ENCODE measurements at places on chromosomes 1 and 21.

- DNase-seq = no peak
These were observed 30.7 kb upstream of the TARBP1 start for GRCh38 chr1:234509457-234510328.

GRCh38 chr1:56452027-56453011, 127.0 kb downstream of the PLPP3 start:
- DNase-seq = no peak

GRCh38 chr1:62070384-62071011, 124.2 kb upstream of the L1TD1 start:
- DNase-seq = no peak

DNA sequence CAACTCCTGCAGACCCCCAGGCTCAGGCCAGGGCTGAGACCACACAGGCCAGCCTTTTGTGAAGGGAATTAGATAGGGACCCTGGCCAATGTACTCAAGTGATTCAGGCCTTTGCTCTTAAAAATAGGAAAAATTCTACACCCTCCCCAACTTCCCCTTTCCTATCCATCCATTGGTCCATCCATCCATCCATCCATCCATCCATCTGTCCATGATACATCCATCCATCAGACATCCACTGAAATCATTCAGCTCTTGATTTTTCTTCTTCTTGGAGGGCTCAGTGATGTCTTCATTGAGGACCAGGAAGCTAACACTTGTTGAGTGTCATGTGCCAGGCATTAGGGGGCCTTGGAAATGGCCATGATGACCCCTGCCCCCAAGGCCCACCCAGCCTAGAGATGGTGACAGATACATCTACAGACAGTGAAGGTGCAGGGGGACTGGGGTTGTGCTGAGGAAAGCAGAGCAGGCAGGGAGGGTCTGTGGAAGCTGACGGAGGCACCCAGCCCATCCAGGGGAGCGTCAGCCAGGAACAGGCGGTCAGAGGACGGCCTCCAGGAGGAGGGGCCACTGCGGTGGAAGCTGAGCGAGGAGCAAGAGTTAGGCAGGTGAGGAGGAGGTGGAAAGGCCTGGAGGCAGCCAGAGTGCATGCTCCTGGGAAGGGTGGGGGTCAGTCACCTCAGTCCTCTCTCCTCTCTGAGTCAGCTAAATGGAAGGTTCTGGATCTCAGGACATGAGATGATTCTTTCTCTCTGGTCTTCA, 81.9 kb downstream of the EPHB2 start:
- no peak for DNase-seq

GRCh38 chr1:194318790-194319280, 1132.4 kb upstream of the B3GALT2 start:
- DNase-seq = no peak

DNA sequence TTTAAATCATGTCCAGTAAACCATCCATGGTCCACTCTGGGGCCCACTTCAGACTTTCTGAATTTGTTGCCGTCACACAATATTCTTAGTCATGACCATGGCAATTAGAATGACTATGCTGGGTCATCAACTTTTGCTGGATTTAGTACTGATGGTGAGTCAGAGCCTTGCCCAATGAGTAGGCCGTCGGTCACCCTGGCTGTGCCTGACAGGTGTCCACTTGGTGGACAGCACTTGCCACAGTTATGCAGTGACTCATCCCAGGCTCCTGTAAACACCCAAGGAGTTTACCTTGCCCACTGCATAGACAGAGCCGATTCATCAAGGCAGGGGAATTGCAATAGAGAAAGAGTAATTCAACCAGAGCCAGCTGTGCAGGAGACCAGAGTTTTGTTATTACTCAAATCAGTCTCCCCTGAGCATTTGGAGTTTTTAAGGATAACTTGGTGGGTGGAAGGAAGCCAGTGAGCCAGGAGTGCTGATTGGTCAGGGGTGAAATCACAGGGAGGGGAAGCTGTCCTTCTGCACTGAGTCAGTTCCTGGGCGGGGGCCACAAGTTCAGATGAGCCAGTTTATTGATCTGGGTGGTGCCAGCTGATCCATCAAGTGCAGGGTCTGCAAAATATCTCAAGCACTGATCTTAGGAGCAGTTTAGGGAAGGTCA, 333.8 kb downstream of the PTPRU start:
- no peak for DNase-seq

- no peak for DNase-seq
These were observed 49.1 kb downstream of the LRRC71 start for GRCh38 chr1:156969496-156969895.

DNA sequence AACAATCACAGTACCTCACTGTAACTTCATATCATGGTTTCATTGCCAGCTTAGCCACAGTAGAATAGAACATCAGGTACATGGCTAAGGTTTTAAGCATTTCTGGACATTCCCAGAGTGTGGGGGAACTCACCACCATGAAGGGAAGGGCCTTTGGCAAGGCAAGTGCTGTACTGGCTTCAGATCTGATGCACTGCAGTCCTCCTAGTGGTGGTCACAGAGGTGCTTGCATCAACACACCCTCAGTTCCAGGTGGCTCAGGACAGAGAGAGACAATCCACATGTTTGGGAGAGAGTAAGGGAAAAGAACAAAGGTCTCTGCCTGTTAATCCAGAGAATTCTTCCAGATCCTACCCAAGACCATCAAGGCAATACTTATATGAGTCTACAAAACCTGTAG, 528.4 kb upstream of the RGS18 start:
- no peak for DNase-seq

DNA sequence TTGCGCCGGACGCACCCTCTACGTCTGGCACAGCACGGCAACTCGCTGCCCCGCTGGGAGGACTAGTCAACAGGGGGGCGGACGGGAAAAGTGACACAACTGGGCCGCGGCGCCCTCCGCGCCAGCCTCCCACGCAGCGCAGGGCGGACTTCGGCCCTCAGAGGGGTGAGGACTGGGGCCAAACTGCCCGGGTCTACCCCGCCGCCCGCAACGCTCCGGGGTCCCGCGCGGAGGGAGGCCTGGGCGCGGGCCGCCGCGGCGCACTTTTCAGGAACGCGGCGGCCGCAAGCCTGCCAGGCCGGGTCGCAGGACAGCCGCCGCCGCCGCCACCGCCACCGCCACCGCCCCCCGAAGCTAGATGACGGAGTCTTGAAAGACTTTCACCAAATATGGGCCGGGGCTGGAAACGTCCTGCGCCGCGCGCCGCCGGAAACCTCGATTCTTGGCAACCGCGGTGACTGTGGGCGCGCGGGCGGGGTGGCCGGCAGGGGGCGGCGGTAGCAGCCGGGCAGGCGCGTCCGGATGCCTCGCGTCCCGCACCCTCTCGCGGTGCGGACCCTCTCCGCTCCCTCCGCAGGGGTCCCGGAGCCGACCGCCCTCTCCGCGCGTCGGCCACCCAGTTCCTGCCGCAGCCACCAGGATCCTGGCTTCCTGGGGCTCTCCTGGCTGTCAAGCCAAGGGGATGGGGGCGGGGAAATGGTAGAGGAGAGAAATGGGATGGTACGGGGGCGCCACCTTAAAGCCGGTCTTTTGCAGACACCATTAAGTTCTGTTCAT, 3.7 kb upstream of the CCN1 start:
- DNase-seq = no peak

DNA sequence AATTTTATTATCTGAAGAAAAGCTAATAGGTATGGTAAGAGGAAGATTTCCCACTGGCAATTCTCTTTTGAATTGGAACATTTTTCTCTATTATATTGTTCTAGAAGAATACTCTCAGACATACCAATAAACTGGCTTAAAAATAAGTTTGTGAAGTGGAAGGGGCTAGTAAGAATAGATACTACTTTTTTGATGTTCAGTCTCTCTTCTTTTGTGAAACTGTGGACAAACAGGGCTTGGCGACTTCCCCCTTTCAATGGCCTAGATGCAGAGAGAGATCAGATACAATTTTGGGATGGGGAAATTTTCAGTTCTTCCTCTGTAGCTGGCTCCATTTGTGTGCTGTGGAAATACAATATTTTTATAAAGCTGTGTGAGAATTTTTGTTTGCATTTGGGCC, 2.5 kb downstream of the PBX1 start:
- DNase-seq = no peak

DNA sequence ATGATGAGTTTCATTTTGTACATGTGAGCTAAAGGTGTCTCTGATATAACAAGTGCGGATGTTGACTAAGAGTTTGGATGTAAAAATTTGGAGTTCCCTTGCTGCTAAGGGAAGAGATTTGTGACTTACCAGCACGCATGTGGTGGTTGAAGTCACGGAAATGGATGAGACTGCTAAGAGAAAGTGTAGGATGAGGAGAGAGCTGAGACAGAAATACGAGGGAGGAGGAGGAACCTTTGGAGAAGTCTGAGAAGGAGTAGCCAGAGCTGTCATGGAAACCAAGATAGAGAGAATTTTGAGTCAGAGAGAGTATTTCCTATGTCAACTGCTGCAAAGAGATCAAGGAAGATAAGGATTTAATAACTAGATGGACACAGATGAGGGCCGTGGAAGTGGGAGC, 106.5 kb upstream of the COL24A1 start:
- DNase-seq = no peak

- no peak for DNase-seq
These were observed 49.0 kb downstream of the CACHD1 start for GRCh38 chr1:64518692-64519481.

GRCh38 chr21:15659753-15660422, 69.9 kb upstream of the USP25 start:
- no peak for DNase-seq

DNA sequence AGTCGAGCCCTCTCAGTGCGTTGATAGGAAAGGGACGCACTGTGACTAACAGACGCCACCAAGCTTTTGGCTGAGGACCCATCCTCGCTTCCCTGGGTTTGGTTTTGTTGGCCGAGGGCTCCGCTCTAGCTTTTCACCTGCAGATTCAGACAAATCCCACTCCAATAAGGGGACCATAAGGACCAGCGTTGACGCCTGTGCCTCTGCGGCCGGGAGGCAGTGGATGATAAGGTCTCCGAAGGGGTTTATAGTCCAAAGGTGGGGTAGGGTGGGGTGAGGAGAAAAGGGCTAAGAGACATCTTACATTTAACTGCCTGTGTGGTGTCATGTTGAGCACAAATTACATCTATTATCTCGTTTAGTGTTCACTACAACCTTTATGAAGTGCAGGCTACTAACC, 760 bp downstream of the PEX14 start:
- no peak for DNase-seq

GRCh38 chr1:67264152-67264551, 43.5 kb upstream of the IL12RB2 start:
- DNase-seq = no peak

DNA sequence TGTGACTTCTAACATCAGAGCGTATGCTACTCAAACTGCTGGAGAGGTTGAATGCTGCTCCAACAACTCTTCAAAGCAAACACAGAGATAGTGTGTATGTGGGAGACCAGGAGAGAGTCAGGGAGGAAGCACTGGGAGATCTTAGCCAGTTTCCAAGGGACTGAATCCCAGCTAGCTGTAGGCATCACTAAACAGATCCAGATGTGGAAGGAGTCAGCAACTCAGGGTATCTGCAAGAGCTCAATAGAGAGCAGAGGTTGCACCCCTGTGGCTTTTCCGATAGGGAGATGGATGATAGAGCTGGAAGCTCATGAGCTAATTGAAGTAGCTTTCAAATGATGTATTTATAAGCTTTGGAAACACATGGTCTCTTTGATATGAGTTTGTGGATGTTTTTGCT, 168.9 kb upstream of the HOOK1 start:
- no peak for DNase-seq

DNA sequence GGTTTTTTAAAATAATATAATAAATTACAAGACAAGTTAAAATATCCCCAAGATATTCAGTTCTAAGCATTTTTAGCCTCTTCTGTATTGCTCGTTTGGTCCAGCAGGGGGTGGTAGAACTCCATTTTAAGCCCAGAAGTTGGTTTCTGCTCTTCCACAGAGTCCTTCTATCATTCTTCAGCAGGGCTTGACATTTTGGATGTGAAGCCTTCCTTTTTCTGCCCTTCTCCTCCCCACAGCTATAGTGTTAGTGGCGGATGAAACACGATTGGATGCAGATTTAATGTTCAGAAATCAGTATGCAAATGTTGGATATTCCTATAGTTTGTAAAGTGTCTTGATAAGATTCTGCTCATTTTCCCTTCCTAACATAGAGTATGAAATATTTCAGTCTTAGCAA, 1.4 kb downstream of the NCAM2 start:
- no peak for DNase-seq

- no peak for DNase-seq
These were observed 17.0 kb upstream of the CD1C start for GRCh38 chr1:158272681-158273080.

DNA sequence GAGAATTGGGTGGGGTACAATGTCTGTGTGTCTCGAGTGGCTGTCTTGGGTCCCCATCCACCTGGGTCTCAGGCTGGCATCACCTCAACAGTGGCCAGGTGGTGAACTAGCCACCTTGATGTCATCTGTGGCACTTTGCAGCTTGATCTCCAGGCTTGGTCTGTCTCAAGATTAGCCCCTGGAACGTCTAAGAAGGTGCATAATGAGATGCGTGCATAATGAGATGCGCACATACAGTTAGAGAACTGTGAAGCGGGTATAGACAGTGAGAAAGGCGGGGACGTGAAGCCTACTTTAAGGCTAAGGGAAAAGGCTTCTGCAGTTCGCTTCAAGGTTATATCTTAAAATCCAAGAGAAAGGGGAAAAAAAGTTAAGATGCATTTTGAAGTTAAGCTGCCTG, 98.7 kb downstream of the WDR4 start:
- DNase-seq = no peak

GRCh38 chr1:77026135-77026534, 158.9 kb downstream of the ST6GALNAC5 start:
- DNase-seq = no peak

GRCh38 chr21:34147792-34148418, 74.5 kb downstream of the MRPS6 start:
- no peak for DNase-seq

DNA sequence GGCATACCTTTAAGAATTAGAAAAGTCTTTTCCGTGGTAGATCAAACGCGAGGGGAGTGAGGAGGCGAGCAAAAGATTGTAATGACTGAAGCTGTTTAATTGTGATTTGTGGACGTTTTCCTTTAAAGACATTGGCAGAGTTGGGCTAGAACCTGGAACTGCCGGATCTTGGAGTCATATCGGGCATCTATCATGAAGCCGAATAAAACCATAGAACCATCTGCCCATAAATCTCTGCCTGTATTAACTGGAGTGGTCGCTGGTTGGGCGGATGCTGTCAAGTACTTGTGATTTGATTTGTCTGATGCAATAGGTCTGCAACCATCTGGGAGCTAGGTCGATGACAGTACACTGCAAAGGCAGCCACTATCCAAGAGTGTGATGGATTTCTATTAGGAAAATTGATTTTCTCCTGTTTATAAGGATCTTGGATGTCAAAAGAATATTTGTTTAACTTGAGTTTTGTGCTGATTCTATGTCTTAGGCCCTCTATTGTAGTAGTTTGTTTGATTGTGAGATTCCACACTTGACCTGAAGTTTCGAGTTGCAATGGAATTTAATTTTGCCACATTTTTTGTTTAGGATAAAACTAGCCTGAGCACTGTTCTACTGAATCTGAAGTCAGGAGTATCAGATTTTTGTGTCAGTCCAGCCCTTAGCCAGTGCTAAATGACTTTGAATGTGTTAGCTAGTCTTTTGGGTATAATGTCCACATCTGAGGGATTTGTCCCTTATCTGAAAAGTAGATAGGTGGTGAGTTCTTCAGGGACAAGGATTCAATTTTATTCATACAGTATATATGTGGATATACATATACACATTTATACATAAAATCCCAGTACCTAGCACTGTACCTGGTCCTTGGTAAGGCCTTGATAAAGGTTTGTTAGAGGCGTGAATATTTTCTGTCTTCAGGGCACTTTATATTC, 1.2 kb downstream of the SARS1 start:
- DNase-seq = no peak

GRCh38 chr1:91070298-91070697, 48.5 kb upstream of the ZNF644 start:
- no peak for DNase-seq

- no peak for DNase-seq
These were observed 38.6 kb downstream of the GPR3 start for GRCh38 chr1:27430903-27431600.
